ENCODE measurements at places on chromosomes 7 and 10. TPM values are rescaled to one million over a fixed set of nuclear protein-coding genes. Genes with fewer than 3 reads are reported as not detected.

GRCh38 chr10:5942474-5942873, 34.9 kb downstream of the IL15RA start:
- H3K36me3 ChIP-seq, result peaks cover 12% of the 10 kb centered on the region
- no peaks in the 10 kb centered on the region for H3K27me3 ChIP-seq
- DNase-seq, result peak; percentile 80
- H3K4me1 ChIP-seq, result no peaks in the 10 kb centered on the region

GRCh38 chr7:28802450-28802849, 155.7 kb downstream of the TRIL start:
- H3K36me3 ChIP-seq, result peaks cover 7% of the 10 kb centered on the region
- no peak overlapping the region for H3K27ac ChIP-seq
- no peaks in the 10 kb centered on the region for H3K27me3 ChIP-seq
- H3K4me3 ChIP-seq, result no peak overlapping the region

DNA sequence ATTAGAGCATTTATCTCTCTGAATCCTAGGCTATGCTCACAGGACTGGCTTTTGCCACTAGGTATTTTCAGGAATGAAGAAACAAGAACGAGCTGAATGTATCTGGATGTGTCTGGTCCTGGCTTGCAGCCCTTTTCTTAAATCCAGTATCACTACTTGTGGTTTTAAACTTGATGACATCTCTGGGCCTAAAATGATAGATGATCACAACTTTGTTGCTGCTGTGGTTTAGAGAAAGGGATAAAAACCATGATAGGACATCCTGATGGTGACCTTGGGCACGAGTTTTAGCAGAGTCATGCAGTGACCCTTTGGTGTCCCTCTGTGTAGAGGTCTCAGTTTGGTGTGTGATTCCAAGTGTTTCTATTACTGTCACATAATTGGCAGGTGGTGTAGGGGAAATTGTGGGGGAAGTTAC, 31.7 kb upstream of the SEMA3C start:
- H3K27ac ChIP-seq, result peak overlapping the region; percentile 80
- peaks cover 7% of the 10 kb centered on the region for H3K4me1 ChIP-seq
- H3K27me3 ChIP-seq, result no peaks in the 10 kb centered on the region
- no peak overlapping the region for H3K4me3 ChIP-seq
- no peak for DNase-seq
- no peaks in the 10 kb centered on the region for H3K36me3 ChIP-seq

GRCh38 chr7:28225576-28225975, 45.0 kb upstream of the JAZF1 start:
- H3K36me3 ChIP-seq, result no peaks in the 10 kb centered on the region
- no peaks in the 10 kb centered on the region for H3K27me3 ChIP-seq
- no peaks in the 10 kb centered on the region for H3K4me1 ChIP-seq
- DNase-seq, result no peak

TFEC gene
- total RNA-seq, result 1.9 TPM

DNA sequence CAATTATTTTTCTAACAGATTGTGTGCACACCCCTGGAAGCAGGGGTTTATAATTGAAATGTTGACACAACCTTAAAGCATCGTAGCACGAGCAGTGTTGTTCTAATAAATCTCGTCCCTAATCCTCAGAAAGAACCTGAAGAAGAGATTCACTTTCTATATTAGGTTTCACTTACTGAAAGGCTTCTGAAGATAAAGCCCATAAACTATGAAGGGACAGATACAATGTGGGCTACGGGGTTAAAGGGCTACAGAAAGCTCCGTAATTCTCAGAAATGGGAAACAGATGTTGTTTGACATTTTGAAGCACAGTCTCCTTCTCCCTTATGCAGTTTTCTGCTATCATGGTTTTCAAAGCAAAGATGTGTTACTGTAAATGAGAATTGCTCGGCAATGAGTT, 479.6 kb downstream of the GATA3 start:
- no peak overlapping the region for H3K27ac ChIP-seq
- no peaks in the 10 kb centered on the region for H3K27me3 ChIP-seq
- no peaks in the 10 kb centered on the region for H3K4me1 ChIP-seq
- no peaks in the 10 kb centered on the region for H3K36me3 ChIP-seq

GRCh38 chr10:17655567-17656146, 11.7 kb downstream of the STAM start:
- H3K4me3 ChIP-seq, result no peak overlapping the region
- H3K36me3 ChIP-seq, result no peaks in the 10 kb centered on the region
- H3K27me3 ChIP-seq, result no peaks in the 10 kb centered on the region

GRCh38 chr7:34751725-34752643, 94.0 kb downstream of the NPSR1 start:
- H3K36me3 ChIP-seq, result no peaks in the 10 kb centered on the region
- no peak for DNase-seq
- H3K27me3 ChIP-seq, result no peaks in the 10 kb centered on the region
- no peak overlapping the region for H3K4me3 ChIP-seq

NCF1 gene
- 3.0 TPM for total RNA-seq

DNA sequence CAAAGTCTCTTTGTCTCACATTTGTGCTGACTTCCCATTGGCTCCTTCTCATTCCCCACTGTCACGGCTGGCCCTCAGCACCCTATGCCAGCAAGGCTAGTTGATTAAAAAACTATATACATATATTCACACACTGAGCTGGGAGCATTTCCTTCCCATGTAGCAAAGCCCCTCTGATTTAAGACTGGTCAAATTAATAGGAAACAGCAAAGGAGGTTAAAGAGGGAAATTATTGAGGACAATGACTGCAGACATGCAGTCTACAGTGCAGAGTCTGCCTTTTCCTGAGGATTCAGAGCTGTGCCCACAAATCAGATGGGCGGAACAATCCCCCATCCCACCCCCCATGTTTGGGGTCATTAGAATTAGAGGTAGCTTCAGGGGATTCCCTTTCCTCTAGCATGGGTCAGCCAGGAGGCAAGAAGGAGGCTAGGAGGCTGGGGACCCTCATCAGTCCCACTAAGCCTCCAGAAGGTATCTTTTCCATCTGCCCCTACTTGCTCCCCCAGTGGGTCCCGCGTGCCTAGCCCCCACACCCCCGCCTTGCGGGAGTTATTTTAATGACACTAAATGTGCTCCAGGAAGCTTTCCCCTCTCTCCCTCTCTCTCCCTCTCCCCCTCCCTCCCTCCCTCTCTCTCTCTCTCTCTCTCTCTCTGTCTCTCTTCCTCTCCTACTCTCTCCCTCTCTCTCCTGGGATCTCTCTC, 9.8 kb upstream of the DLX6 start:
- H3K36me3 ChIP-seq, result no peaks in the 10 kb centered on the region
- H3K4me3 ChIP-seq, result no peak overlapping the region
- no peak for DNase-seq
- no peak overlapping the region for H3K27ac ChIP-seq
- H3K4me1 ChIP-seq, result no peaks in the 10 kb centered on the region

GRCh38 chr10:73139251-73139650, 28.6 kb downstream of the ECD start:
- H3K27ac ChIP-seq, result no peak overlapping the region
- H3K36me3 ChIP-seq, result peaks cover 89% of the 10 kb centered on the region
- DNase-seq, result no peak
- H3K27me3 ChIP-seq, result no peaks in the 10 kb centered on the region
- no peak overlapping the region for H3K4me3 ChIP-seq

LIPJ gene
- 0.08 TPM for total RNA-seq

DNA sequence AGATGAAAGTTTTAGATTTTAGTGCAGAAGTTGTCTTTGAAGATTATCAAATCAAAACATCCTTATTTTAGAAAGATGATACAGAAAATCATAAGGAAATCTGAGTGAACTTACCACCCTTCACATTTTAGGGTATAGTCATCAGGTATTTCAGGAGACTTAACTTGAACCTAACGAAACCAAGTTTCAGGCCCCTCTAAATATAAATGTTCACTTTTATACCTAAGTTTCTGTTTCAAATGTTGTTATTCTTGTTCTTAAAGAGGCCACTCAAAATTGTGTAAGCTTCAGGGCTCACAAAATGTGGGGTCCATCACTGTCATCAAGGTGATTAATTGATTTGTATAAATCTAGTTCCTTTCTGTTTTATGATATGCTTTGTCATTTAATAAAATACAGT, 216.2 kb downstream of the KIAA1217 start:
- H3K4me3 ChIP-seq, result no peak overlapping the region
- H3K27me3 ChIP-seq, result no peaks in the 10 kb centered on the region
- H3K36me3 ChIP-seq, result no peaks in the 10 kb centered on the region
- DNase-seq, result no peak
- no peak overlapping the region for H3K27ac ChIP-seq

GRCh38 chr7:155154586-155154985, 84.5 kb downstream of the HTR5A start:
- DNase-seq, result no peak
- H3K4me3 ChIP-seq, result no peak overlapping the region
- H3K4me1 ChIP-seq, result no peaks in the 10 kb centered on the region
- H3K36me3 ChIP-seq, result no peaks in the 10 kb centered on the region
- no peaks in the 10 kb centered on the region for H3K27me3 ChIP-seq
- H3K27ac ChIP-seq, result no peak overlapping the region

SLC39A12 gene
- total RNA-seq, result not detected

DNA sequence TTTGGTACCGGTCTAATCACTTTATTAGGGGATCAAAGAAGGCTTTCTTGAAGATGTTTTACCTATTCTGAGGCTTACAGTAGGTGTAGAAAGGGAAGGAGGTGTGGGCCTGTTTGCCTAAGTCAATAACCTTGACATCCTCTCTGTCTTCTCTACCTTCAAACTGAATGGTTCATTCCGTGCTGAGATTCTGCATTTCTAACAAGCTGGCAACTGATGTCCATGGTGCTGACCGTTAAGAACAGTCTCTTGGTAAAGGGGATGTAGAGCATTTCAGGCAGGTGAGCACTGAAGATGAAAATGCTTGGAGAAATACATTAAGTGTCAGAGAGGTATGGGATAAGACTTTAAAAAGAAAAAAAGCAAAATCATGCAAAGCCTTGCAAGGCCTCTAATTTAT, 51.5 kb upstream of the DGKB start:
- no peak for DNase-seq
- no peak overlapping the region for H3K4me3 ChIP-seq
- no peaks in the 10 kb centered on the region for H3K4me1 ChIP-seq
- H3K27me3 ChIP-seq, result no peaks in the 10 kb centered on the region

DNA sequence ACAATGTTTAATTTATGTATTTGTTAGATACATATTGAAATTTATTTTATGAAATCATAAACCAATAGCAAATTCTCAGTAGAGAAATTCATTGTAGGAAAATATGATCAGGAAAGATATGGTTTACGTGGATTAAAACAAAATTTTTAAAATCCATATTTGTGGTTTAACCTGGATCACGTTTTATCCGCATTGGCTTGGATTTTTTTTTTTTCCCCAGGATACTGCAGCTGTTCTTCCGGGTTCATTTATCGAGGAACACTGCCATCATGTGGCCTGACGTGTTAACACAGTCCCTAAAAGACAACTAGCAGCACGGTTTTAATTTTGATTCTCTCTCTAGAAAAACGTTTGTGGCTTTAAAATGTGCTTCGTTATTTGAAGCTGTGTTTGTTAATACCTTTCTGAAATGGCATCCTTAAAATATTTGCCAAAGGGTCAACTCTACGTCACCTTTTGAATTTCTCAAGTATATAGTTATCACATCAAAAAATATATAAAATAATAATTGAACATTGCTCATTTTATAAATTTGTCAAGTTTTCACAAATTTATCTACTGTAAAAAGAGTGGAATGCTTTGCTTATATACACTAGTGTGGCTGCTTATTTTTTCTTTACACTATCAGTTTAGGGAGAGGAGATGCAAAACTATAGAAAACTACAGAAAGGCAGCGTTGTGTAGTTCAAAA, 8.7 kb upstream of the ASB4 start:
- H3K4me1 ChIP-seq, result no peaks in the 10 kb centered on the region
- H3K27me3 ChIP-seq, result no peaks in the 10 kb centered on the region
- DNase-seq, result peak; percentile 73

DGKI gene
- total RNA-seq, result 5.9 TPM
